ENCODE measurements at places on chromosomes 1 and 21.
A peak's percentile ranks its signal among the peaks of the same experiment; 100 is the strongest.

- peak; percentile 55 for DNase-seq
Measured at GRCh38 chr1:24964811-24965570, 34.9 kb upstream of the RUNX3 start.

- no peak for DNase-seq
Measured at GRCh38 chr1:17053086-17053684, 647 bp downstream of the SDHB start.

GRCh38 chr1:10607228-10607627 lies 132.5 kb downstream of the PEX14 start:
- DNase-seq: no peak

GRCh38 chr1:203364094-203364801 lies 13.3 kb upstream of the FMOD start:
- DNase-seq: no peak

GRCh38 chr1:32480003-32480402 lies 15.1 kb downstream of the ZBTB8B start:
- no peak for DNase-seq

- DNase-seq: no peak
Measured at GRCh38 chr1:242554577-242554976, 30.1 kb upstream of the PLD5 start.

DNA sequence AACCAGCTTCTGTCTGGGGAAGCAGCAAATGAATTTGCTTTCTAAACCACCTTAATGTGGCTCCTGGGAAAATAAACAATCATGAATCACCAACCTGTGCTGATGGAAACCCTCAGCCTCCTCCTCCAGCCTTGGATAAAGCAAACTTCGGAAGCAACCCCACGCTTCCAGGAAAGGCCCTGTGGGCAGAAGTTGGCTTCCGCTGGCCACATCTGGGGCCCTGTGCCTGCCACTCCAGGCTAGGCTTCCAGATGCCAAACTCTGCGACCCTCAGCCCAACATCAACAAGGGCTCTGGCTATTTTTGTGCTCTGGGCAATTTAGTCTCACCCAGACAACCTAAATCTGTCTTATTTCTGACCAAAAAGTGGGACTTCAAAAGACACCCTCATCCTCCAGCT lies 6.2 kb upstream of the OXCT2 start:
- no peak for DNase-seq

- no peak for DNase-seq
Measured at GRCh38 chr1:8560035-8560434, 242.1 kb downstream of the SLC45A1 start.

- peak; percentile 24 for DNase-seq
Measured at GRCh38 chr1:106676021-106676420, 380.5 kb upstream of the PRMT6 start.

DNA sequence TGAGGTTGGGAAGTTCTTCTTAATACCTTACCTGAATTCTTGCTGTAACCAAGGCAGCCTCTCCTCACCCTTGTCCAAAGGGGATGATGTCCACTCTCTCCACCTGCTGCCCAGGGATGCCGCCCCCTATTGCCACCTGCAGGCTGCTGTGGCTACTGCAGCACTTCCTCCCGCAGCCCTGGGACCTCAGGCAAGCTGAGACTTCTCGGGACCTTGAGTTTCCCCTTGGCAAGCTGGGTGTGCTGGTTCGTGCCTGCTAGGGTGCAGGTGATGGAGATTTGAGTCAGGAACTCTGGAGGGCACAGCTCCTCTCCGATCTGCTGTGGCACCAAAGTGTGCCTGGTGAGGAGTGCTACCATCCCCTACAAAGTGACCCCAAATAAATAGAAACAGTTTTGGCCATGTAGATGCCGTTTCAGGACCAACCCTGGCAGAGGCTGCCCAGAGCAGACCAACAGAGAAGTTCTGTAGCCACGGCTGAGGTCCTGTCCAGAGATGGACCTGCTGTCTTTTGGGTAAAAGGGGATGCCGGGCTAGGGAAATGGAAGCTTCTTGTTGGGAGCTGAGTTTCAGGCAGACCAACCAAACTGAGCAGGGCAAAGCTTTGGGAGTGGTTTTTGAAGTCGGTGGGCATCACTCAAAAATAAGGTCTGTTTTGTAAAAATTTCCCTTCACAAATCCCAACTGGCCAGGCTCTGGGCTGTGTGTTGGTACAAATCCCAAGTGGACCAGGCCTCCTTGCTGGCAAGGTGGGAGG lies 31.7 kb downstream of the RUNX3 start:
- no peak for DNase-seq

- DNase-seq: no peak
Measured at GRCh38 chr21:20169812-20170576, 828.2 kb upstream of the NCAM2 start.

- DNase-seq: no peak
Measured at GRCh38 chr1:147600119-147601111, 59.1 kb downstream of the BCL9 start.

- DNase-seq: no peak
Measured at GRCh38 chr1:158246650-158247049, 7.6 kb upstream of the CD1A start.

GRCh38 chr1:101311146-101311920 lies 74.5 kb downstream of the S1PR1 start:
- no peak for DNase-seq

Measured in AG09309 (cell line).